Stimulated activated CD4-positive, alpha-beta T cell treated with anti-CD3 and anti-CD28 coated beads, Interleukin-1b, Interleukin-23, amount 100 ng/mL, for 1 hour (primary cell): ENCODE measurements at places on chromosomes 6 and 20.
A peak's percentile ranks its signal among the peaks of the same experiment; 100 is the strongest.

DNA sequence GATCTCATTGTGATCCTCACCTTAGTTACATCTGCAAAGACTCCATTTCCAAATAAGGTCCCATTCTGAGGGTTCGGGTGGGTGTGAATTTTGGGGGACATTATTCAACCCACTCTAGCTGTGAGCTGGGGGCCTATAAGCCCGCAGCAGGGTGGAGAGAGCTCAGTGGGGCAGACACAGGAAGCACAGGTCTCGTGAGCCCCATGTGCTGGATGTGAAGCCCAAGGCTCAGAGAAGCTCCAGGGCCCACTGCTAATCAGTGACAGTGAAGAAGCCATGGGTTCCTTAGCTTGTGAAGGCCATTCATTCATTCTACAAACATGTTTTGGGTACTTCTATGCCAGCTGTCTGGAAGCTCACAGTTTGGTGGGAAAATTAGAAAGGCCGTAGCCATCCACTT is 47.5 kb downstream of the CHMP4B start:
- DNase-seq, result no peak

DNA sequence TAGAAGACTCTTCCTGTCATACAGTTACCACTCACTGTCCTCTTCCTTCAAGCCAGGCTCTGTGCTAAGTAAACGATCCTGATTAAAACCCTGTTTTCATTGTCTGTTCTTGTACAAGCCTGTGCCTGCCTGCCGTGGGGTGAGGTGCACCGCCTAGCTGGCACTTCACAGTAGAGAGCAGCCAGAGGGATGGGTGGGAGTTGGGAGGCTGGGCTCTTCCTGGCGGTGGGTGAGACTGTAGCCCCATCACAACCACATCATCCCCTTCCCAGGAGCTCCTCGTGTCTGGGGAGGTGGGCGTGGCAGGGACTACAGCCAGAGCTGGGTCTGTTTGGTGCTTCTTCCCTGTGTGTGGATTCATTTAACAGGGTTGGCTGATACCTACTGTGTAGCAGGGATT is 382.0 kb downstream of the TAF4 start:
- DNase-seq, result no peak

DNA sequence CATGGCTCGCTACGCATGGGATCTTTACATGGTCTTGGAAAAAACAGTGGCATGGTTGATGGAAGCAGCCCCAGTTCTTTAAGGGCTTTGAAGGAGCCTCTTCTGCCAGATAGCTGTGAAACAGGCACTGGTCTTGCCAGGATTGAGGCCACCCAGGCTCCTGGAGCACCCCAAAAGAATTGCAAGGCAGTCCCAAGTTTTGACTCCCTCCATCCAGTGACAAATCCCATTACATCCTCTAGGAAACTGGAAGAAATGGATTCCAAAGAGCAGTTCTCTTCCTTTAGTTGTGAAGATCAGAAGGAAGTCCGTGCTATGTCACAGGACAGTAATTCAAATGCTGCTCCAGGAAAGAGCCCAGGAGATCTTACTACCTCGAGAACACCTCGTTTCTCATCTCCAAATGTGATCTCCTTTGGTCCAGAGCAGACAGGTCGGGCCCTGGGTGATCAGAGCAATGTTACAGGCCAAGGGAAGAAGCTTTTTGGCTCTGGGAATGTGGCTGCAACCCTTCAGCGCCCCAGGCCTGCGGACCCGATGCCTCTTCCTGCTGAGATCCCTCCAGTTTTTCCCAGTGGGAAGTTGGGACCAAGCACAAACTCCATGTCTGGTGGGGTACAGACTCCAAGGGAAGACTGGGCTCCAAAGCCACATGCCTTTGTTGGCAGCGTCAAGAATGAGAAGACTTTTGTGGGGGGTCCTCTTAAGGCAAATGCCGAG is 78.2 kb downstream of the ASXL1 start:
- no peak for DNase-seq

GRCh38 chr6:168999392-168999791 is 254.3 kb downstream of the THBS2 start:
- DNase-seq, result no peak

- peak; percentile 21 for DNase-seq
Observed at GRCh38 chr6:136226027-136226673, 24.0 kb downstream of the MTFR2 start.

DNA sequence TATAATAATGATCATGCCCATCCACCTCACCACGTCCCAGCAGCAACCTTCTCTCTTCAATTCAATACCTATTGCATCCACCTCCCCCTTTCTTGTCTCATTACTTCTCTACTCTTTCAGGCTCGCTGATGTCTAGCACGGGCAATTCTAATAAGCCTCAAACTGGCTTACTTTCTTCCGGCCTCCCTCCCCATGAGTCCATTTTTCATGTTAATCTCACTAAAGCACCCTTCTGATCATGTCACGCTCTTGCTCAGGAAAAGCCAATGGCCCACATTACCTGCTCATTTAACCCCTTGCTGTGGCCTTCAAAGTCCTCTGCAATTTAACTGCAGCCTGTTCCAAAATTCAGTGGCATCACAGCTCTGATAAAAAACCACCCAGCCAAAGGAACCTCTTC is 105.1 kb downstream of the UTRN start:
- DNase-seq, result no peak

- no peak for DNase-seq
Observed at GRCh38 chr20:54026295-54027064, 43.9 kb downstream of the BCAS1 start.

DNA sequence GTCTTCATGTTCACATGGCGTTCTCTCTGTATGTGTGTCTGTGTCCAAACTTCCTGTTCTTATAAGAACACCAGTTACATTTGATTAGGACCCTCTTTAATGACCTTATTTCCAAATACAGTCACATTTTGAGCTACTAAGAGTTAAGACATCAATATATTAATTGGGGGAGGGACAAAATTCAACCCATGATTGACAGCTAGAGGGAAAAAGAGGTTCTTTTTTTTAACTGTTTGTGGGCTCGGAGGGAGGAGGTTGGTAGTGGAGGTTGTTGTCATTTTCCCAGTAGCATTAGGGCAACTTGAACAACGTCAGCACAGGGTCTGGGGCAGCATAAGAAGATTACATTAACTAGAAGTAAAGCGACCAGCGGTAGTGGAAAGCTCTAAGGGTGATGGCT is 2.3 kb upstream of the GMDS start:
- no peak for DNase-seq

DNA sequence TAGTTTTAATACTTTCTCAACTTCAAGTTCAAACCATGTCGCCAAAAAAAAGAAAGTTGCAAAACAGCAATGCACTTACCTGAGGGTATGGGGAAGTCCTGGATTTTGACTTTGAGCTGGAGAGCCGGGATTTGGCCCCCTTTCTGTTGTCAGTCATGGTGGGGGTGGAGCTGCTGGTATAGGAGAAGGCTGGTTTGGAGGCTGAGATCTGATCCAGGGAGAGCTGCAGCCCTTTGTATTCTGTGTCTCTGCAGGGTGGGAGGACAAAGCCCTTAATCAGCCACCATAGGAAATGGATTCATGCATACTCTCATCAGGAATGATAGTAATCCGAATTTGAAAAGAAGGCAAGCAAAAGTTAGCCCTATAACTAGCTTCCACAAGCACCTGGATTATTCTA is 44.0 kb downstream of the SIM1 start:
- no peak for DNase-seq

DNA sequence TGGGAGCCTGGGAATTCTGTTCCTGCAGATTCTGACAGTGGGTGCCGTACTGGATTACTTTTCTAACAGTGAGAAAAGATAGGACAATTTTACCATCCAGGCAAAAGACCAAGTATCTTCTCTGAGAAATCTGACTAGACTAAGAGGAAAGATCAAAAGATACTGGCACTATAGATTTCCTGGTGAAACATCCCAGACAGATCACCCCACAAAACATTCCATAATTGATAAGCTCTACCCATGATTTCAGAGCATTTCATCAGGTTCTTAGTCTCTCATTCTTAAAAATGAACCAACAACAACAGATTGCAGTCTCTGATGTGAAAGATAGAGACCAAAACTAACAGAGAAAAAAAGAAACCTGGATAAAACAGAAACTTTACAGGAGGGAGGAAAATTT is 13.6 kb upstream of the UBR2 start:
- no peak for DNase-seq

GRCh38 chr6:134173936-134174671 is 121.7 kb upstream of the SLC2A12 start:
- DNase-seq, result peak; percentile 65

GRCh38 chr20:59082077-59082740 is 39.6 kb upstream of the PRELID3B start:
- DNase-seq, result no peak

DNA sequence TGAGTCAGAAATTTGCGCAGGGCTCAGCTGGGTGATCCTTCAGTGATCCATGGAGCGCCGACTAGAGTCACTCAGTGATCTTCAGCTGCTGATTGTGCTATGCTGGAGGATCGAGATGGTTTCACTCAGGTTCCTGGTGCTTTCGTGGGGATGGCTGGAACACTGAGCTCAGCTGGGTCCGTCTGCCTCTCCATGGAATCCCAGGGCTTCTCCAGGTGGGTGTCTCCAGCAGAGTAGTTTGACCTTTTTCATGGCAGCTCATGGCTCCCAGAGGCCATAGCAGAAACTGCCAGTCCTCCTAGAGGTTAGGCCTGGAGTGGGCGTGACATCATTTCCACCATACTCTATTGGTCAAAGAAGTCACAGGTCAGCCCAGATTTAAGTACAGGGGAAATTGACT is 88.8 kb upstream of the SIRPA start:
- no peak for DNase-seq

DNA sequence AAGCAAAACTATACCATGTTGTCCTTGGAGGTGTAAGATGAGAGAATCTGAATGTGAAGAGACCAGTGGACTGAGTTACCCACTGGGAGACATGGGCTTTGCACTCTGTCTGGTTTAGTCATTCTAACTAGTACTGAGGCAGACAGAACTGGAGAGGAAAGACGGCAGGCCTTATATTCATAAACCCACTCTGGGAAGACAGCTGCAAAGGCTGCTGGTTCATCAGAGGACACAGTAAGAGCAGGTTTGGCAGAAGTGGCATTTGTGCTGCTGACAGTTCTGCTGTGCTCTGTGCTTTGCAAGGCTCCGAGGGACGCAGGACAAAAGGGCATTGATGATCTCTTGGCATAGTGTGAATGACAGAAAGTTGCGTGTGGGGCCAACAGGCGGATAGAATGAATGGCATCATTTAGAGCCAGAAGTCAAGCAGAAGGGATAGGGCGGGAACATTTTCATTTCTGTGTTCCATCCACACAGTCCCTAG is 142.3 kb upstream of the TENT5A start:
- no peak for DNase-seq

- DNase-seq, result no peak
Observed at GRCh38 chr6:158041370-158041769, 59.7 kb downstream of the SYNJ2 start.

- no peak for DNase-seq
Observed at GRCh38 chr6:137095651-137096238, 51.0 kb upstream of the IL20RA start.

DNA sequence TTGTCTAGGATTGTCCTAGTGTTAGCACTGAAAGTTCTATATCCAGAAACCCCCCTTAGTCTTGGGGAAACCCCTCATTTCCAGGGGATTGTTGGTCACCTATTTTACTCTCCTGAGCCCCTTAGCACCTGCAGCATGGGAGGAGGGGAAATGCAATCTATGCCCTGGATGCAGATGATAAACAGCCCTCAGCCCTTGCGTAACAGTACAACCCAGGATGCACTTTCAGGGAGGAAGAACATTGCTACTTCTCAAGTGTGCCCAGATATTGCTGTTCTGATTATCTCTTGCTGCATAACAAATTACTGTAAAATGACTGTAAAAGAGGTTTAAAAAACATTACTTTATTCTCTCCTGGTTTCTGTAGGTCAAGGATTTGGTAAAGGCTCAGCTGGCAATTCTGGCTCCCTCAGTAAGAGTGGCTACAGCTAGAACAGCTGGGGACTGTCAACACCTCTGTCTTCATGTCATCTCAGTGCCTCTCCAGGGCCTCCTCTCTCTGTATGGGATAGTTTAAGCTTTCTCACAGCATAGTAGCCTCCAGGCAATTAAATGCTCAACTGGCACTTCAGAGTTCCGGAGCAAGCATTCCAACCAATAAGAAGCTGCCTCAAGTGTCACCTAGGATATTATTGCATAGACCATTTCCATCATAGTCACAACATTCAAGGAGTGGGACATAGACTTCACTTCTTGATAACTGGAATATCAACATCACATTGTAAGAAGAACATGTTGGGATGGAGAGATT is 117.8 kb upstream of the FOXO3 start:
- DNase-seq, result no peak

- DNase-seq, result no peak
Observed at GRCh38 chr6:158999154-158999665, 792 bp downstream of the RSPH3 start.

DNA sequence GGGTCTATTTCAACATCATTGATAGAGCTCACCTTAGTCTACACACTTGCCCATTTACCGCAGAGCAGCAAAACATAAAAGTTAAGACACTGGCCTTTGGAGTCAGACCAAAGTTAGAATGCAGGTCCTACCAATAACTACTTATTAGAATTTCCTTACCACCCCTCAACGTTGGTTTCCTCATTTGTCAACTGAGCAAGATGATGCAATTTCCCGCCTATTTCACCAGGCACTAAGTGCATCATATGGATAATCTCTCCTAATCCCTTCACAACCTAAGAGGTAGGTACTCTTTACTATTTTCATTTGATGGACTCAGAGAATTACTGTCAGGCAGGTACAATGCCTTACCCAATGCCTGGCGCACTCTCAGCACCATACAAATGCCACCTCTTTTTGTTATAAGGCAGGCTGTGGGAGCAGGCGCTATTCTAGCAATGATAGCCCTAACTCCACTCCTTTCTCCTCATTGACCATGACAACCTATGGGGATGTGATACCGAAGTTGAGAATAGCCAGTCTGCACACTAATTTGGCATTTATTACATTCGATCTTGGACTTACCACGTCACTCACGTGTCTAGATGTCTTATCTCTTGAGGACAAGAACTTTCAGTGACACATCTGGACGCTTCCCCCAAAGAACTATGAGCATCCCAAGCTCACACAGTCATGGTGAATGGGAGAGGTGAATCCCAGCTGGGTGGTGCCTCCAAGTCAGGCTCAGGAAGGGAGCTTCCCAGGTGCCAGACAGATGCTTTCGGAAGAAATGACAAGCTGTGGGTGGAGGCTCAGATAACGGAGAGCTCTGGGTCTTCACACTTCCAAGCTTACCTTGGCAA is 128.1 kb upstream of the STMND1 start:
- DNase-seq, result no peak

DNA sequence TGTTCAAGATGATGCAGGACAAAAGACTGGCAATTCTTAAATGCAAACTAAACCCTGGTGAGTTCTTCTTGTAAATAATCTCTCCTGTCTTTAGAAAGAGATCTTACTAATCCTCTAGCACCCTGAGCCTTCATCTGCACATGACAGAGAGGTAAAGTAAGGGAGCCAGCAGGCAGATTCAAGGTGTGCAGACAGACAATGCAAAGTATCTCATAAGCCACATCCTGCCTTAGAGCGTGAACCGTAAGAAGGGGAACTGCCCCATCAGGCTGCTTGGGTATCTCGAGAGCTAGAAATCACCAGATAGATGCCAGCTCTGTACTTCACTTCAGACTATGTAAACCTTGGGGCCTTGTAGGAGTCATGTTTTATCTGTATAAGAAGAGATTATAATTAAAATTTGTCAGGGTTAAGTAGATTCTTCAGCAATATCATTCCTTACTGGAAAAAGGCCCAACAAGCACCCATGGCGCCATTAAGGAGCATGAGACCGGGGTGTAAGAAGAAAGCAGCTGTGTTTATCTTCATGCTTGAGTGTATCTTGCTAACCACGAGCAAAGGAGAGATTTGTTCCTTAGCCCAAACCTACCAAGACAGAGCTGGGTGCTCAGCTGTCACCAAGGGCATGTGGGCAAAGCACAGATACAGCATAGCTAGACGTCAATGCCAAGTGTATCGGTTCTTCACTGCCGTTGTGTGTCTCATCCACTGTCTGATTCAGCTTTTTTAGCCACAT is 24.4 kb downstream of the CNR1 start:
- DNase-seq, result no peak
